ENCODE measurements at places on chromosomes 1 and 21.

DNA sequence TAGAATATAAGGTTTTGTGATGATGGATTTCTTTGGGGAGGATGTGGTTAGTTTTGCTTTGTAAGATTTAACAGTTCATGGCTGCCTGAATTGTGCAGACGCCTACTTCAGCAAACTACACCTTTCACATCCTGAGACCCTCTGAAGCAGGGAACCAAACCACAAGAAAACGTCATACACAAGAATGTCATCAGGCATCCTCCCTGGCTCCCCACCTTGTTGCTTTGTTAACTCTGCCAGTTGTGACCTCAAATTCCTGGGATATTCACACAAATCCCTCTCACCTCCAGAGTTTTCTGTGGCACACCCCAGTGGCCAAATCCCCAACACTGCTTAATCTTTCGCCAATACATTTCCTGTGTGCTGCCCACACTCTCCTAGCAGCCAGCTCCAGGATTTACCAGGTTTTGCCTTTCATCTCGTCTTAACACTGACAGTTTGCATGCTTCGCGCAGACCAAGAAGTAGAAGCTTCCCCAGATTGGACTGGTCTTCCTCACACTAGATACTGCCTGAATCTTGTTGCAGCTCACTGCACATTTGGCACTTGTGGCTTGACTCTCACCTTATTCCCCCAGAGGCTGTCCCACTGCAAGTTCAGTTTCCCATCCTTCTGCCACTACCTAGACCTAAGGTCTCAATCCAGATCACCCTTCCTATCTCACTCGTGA is 51.1 kb upstream of the CTTNBP2NL start:
- no peak for DNase-seq

- DNase-seq: no peak
Measured at GRCh38 chr1:8844501-8845006, 27.1 kb upstream of the RERE start.

- DNase-seq: peak; percentile 31
Measured at GRCh38 chr1:156356875-156357534, 12.0 kb upstream of the RHBG start.

- no peak for DNase-seq
Measured at GRCh38 chr1:235992868-235993267, 72.0 kb downstream of the NID1 start.

DNA sequence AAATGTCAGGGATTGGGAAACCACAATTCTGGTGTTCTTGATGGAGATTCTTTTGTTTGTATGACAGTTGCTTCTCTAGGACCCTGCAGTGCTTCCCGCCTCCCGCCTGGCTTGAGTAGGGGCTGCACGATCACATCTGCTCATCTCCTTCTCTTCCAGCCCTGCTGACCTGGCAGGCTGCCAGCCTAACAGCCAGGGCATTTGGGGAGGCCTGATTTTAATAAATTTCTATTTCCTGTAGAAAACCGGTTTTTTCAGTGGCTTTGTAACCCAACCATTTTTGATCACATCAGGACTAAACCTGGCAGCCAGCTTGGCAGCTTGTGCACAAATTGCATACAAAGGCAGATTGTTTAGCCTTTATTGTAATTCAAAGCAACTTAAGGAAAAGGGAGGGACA is 78.9 kb downstream of the UBE2U start:
- DNase-seq: no peak

- no peak for DNase-seq
Measured at GRCh38 chr1:32242341-32242851, 4.6 kb upstream of the FAM167B start.

DNA sequence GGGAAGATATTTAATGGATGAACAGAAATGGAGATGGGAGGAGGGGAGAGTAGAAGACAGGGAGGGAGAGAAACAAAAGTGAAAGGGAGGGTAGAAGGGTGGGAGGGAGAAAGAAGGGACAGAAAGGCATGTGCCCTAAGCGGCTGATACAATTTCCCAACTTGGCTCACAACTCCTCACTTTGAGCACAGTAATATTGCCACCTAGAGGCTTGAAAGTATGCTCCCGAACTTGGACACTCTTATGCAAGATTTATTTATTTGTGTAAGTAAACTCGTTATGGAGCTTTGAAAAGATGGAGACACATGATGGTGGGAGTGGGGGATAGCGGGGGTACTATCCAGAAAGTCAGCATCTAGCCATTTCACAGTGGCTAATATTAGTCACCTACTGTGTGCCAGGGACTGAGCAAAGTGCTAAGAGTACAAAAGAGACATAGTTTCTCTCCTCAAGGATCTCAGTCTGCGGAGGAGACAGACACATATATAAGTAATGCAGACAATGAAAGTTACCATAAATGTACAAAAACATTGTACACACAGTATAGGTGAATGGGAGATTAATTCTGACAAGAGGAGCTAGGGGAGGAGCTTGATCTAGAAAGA is 189.7 kb downstream of the SEC16B start:
- DNase-seq: no peak

- DNase-seq: no peak
Measured at GRCh38 chr1:201026234-201026633, 2.7 kb upstream of the KIF21B start.

DNA sequence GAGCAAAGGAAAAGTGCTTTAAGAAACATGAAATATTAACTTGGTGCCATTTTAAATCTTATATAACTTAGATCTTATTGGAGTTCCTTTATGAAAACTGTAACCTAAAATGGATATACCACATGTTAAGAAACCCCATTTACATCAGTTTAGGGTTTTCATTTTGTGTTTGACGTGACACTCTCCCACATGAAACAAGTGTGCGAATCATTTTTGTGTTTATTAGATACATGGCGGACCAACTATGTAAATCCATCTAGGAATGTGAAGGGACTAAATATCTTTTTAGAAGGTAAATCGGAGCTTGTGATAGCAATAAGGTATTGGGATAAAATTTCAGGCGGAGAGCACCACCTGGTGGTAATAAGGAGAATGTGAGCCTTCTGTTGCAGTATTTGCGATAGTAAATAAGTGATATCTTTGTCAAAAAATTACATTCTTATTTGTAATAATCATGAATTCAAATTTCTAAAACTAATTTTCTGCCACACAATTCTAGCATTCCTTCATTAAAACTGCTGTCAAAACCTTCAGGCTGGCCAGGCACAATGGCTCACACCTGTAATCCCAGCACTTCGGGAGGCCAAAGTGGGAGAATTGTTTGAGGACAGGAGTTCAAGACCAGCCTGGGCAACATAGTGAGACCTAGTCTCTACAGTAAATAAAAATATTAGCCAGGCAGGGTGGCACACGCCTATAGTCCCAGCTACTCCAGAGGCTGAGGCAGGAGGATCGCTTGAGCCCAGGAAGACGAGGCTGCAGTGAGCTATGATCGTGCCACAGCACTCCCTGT is 31.3 kb downstream of the SMAP2 start:
- DNase-seq: no peak

GRCh38 chr1:65508051-65508450 is 87.6 kb downstream of the LEPR start:
- no peak for DNase-seq

DNA sequence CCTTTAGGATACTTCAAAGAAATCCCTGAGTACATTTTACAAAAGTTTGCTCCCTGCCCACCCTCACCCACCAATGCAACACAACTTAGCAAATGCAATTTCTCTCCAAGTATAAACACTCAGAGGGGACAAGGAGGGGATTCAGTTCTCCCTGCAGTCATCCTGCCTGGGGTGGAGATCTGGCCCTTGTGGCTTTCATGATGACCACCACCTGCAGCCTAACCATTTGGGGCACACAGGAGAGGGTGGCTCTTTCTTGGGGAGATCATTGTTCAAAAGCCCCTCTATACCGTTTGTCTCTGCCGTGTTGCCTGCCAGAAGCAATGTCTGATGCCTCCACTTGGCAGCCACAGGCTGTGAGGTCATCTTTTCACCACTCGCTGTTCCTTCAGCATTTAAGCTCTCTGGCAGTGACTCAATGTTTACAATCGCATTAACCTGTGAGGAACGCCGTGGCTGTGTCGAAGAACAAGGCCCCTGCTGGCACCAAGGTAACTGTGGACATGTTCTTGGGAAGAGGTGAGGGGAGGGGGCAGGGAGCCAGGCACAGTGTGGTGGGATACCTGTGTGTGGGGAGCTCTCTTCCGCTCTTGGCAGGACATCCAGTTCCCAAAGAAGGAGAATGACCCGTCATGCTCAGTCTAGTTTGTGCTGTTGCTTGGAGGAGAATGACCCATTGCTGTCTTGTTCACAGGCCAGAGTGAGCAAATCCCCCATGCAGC is 103.9 kb upstream of the DUSP10 start:
- no peak for DNase-seq

DNA sequence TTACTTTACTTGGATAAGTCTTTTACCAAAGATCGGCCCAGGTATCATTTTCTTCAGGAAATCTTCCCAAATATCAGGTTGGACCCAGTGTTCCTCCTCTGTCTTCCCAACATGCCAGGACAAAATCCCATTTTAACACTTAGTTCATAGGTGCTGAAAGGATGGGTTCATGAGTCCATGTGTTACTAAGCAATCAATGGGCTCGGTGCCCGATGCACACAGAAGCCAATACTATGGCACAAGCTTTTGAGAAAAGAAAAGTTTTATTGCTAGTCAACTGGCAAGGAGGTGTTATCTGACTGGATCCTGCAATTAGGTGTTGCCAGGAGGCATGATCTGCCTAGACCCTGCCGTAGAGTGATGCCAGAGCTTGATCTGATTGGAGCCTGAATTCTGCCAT is 133.3 kb upstream of the SLC44A3 start:
- no peak for DNase-seq

GRCh38 chr1:64948905-64949833 is 17.2 kb downstream of the JAK1 start:
- DNase-seq: no peak

DNA sequence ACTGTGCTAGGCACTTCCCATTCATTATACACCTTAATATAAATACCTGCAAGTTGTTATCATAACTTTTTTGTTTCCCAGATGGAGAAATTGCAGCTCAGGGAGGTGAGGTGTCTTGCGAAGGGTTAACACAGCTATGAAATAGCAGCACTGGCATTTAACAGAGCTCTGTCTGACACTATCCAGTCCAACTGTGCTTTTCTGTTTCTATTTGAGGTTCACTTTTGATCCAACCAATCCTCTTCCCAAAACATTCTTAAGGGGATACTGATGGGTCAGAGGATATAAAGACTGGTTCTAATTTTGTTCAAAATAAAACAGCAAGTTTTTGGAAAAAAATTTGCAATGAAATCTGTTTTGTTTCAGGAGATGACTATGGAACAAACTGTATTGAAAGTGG is 46.5 kb upstream of the C8B start:
- no peak for DNase-seq

- DNase-seq: no peak
Measured at GRCh38 chr1:165856021-165856420, 28.6 kb downstream of the UCK2 start.

DNA sequence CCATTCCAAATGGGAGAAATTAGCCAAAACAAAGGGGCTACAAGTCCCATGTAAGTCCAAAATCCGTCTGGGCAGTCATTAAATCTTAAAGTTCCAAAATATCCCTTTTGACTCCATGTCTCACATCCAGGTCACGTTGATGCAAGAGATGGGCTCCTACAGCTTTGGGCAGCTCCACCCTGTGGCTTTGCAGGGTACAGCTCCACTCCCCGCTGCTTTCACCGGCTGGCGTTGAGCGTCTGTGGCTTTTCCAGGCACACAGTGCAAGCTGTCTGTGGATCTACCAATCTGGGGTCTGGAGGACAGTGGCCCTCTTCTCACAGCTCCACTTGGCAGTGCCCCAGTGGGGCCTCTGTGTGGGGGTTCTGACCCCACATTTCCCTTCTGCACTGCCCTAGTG is 130.2 kb downstream of the TPR start:
- DNase-seq: no peak

GRCh38 chr1:106753066-106753465 is 303.4 kb upstream of the PRMT6 start:
- no peak for DNase-seq

GRCh38 chr1:241870336-241870735 is 22.3 kb downstream of the EXO1 start:
- DNase-seq: no peak

- no peak for DNase-seq
Measured at GRCh38 chr1:218171302-218171893, 113.7 kb upstream of the RRP15 start.

DNA sequence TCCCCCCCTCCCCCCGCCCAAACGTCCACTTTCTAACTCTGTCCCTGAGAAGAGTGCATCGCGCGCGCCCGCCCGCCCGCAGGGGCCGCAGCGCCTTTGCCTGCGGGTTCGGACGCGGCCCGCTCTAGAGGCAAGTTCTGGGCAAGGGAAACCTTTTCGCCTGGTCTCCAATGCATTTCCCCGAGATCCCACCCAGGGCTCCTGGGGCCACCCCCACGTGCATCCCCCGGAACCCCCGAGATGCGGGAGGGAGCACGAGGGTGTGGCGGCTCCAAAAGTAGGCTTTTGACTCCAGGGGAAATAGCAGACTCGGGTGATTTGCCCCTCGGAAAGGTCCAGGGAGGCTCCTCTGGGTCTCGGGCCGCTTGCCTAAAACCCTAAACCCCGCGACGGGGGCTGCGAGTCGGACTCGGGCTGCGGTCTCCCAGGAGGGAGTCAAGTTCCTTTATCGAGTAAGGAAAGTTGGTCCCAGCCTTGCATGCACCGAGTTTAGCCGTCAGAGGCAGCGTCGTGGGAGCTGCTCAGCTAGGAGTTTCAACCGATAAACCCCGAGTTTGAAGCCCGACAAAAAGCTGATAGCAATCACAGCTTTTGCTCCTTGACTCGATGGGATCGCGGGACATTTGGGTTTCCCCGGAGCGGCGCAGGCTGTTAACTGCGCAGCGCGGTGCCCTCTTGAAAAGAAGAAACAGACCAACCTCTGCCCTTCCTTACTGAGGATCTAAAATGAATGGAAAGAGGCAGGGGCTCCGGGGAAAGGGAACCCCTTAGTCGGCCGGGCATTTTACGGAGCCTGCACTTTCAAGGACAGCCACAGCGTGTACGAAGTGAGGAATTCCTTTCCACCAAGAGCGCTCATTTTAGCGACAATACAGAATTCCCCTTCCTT is 158.1 kb downstream of the RUNX1 start:
- DNase-seq: no peak

DNA sequence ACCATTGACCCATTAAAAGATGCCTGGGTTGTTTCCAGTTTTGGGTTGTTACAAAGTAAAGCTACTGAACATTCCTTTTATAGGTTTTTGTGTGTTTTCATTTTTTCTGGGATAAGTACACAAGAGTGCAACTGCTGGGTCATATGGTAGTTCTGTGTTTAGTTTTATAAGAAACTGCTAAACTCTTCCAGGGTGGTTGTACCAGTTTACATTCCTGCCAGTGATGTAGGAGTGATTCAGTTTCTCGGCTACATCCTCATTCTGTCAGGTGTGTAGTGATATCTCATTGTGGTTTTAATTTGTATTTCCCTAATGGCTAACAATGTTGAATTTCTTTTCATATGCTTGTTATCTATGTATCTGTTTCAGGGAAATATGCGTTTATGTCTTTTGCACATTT is 58.5 kb upstream of the DNAJC6 start:
- DNase-seq: no peak

- DNase-seq: no peak
Measured at GRCh38 chr1:27622828-27623227, 12.2 kb downstream of the FGR start.

All from activated CD4-positive, CD25-positive, alpha-beta regulatory T cell treated with anti-CD3 and anti-CD28 coated beads, Interleukin-2, amount 50 U/mL, for 16 hours (primary cell).